Activated CD4-positive, alpha-beta T cell treated with anti-CD3 and anti-CD28 coated beads, Interleukin-2, Interleukin-6, amounts not matched to agents 100 ng/mL and 50 ng/mL, durations not matched to agents 16 hours and 8 hours (primary cell): ENCODE measurements at places on chromosomes 12 and 14.

DNA sequence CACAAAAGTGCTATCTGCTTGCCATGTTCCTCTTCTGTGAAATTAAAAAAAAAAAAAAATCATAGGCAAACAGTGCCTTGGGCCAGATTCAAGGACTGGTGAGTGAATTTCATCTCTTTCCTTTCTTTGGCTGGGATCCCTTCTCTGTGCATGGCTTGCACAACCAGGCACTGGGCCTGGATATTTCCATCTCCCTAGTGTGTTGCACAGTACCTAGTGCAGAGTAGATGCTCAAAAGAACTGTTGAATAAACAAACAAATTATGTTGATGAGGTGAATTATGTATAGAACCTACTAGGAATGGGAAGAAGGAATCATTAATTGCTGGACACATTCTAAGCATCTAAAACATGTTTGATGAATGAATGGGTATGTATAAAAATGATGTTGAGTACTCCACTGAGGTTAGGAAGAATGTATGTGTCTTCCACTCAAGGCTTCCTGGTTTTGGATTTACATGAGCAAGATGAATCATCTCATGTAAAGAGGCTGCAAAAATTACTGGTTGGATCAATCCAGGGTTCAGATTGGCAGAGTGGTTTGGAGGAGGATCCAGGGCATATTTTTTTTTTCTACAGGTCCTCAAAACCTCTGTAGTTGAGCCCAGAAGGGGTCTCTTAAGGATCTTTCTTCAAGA, 93.2 kb downstream of the EMP1 start:
- no peak for DNase-seq

GRCh38 chr12:58086930-58087329, 145.6 kb downstream of the ATP23 start:
- no peak for DNase-seq

- peak; percentile 1 for DNase-seq
Measured at GRCh38 chr12:66035288-66035966, 95.1 kb downstream of the LLPH start.

GRCh38 chr14:89351516-89352404, 65.3 kb downstream of the FOXN3 start:
- peak; percentile 55 for DNase-seq

- peak; percentile 26 for DNase-seq
Measured at GRCh38 chr14:32588448-32589320, 259.6 kb downstream of the AKAP6 start.
